ENCODE measurements at places on chromosomes 16 and 17.

DNA sequence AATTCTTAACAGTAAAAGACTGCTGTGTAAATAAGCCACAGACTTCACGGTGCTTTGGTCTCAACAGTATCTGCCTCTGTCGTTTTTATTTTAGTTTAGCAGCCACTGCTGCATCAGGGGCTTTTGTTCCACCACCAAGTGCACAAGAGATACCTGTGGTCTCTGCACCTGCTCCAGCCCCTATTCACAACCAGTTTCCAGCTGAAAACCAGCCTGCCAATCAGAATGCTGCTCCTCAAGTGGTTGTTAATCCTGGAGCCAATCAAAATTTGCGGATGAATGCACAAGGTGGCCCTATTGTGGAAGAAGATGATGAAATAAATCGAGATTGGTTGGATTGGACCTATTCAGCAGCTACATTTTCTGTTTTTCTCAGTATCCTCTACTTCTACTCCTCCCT is 7.9 kb downstream of the HERPUD1 start:
- DNase-seq = no peak

- no peak for DNase-seq
These were observed 78.9 kb downstream of the NT5M start for GRCh38 chr17:17382065-17382459.

- DNase-seq = no peak
These were observed 4.8 kb upstream of the ATXN7L3 start for GRCh38 chr17:44204441-44204882.

DNA sequence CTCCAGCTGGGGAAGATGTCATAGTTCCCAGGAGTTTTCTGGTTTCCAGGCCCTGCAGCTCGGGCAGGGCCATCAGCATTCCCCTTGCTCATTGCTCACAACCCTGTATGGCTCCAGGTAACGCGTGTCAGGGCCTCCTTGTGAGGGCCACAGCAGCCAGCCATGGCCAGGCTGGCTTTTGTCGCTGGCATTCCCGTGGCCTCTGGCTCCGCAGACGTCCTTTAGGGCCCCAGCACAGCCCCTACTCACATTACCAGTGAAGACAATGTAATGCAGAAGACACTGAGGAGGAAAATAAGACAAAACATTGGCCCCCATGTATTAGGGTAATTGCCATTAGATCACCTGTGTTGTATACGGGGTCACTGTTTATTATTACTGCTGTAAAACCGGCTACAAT is 1799.0 kb downstream of the TP53TG3F start:
- no peak for DNase-seq

- DNase-seq = no peak
These were observed 36.0 kb downstream of the HASPIN start for GRCh38 chr17:3759597-3760216.
